ENCODE measurements at places on chromosomes 6 and 20.
A peak's percentile ranks its signal among the peaks of the same experiment; 100 is the strongest.

DNA sequence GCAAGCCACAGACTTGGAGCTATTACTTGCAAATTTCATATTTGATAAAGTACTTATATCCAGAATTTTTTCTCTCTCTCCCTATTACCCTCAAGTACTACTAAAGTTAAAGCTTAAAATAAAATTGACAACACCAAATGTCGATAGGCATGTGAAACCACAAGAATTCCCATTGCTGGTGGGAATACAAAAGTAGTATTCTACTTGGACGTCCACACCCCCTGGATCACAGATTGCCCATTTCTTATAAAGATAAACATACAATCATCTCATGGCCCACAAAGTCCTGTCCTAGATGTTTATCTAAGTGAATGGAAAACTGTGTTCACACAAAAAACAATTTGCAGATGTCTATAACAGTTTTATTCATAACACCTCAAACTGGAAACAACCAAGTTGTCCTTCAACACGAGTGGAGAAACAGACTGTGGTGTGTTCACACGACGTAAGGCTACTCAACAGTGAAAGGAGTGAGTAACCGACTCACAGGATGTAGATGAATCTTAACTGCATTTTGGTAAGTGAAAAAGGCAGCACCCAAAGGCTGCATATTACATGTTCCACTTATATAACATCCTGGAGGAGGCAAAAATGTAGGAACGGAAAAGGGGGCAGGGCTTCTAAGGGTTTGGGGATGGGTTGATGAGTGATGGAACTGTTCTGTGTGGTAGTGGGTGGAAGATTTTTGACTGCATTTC is 297.4 kb downstream of the THBS2 start:
- no peak for DNase-seq

DNA sequence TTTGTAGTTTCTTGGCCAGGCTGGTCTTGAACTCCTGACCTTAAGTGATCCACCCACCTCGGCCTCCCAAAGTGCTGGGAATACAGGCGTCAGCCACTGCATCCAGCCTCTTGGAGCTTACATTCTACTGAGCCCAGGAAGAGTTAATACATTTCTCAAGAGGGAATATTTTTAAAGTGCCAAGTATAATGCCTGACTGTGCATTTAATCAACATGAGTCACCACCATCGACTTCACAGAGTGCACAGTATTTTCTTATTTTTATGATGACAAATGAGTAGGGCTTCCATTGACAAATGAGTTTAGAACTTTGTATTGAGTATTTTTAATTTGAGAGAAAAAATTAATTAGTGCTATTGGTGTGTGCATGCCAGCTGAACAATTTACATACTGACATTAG is 72.2 kb downstream of the SASH1 start:
- DNase-seq, result no peak

GRCh38 chr6:35302604-35303241 is 5.1 kb downstream of the DEF6 start:
- peak; percentile 79 for DNase-seq

- no peak for DNase-seq
Observed at GRCh38 chr20:57908704-57909630, 199.2 kb upstream of the PMEPA1 start.

- DNase-seq, result no peak
Observed at GRCh38 chr20:60976913-60977312, 275.1 kb upstream of the CDH4 start.

- DNase-seq, result no peak
Observed at GRCh38 chr6:21459641-21460040, 133.9 kb upstream of the SOX4 start.

- no peak for DNase-seq
Observed at GRCh38 chr6:48835421-48835958, 627.6 kb downstream of the MMUT start.

DNA sequence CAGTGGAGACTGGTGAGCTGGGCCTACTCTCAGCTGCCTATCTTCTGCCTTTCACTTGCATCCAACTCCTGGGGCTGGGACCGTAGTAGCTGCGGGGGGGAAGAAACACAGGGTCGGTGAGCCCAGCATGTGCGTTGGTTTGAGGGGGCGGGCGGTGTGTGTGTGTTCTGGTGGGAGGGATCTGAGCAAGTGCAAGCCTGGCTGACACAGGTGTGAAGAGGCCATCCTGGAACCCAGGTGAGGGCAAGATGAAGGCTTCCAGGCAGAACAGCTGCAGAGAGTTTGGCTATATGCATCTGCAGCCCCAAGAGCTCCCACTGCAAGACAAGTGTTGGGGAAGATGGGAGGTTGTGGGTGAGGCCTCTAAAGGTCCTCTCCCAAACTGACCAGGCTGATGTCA is 30.6 kb downstream of the MOCS1 start:
- no peak for DNase-seq

- DNase-seq, result no peak
Observed at GRCh38 chr20:17227219-17227575, 357 bp downstream of the PCSK2 start.

- DNase-seq, result no peak
Observed at GRCh38 chr20:45861221-45862075, 4.0 kb downstream of the ZSWIM3 start.

GRCh38 chr6:72418495-72418894 is 203.4 kb upstream of the KCNQ5 start:
- no peak for DNase-seq

- DNase-seq, result no peak
Observed at GRCh38 chr6:148471624-148472159, 129.1 kb downstream of the SASH1 start.

GRCh38 chr6:75363304-75363703 is 78.7 kb upstream of the TMEM30A start:
- no peak for DNase-seq

GRCh38 chr20:3898639-3899038 is 9.5 kb downstream of the PANK2 start:
- DNase-seq, result no peak

DNA sequence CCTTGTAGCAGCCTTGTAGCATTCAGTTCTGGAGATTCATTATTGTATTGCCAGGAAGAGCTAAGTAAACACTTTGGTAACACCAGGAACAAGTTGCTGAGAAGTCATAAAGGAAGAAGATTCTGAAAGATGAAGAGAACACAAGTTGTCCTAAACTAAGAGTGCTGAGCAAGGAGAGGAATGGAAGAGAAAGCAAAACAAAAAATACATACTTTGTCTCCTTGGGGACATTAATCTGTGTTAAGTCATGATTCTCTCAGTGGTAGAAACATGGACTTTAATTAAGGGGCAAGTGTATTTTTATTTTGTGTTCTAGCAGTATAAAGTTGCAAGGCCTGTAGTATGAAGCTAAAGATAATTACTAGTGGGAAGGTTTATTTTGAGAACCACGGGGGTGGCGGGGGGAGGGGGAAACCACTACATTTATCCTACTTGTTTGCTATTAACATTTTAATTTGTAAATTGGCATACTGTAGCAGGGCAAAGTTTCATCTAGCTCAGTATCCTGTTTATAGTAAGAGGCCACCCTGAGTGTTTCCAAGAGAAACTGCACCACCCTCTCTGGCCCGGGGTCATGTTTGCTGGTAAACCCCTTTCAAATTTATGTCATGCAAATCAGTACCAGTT is 463.0 kb downstream of the CDKAL1 start:
- no peak for DNase-seq

- no peak for DNase-seq
Observed at GRCh38 chr20:57548177-57549058, 12.5 kb upstream of the PCK1 start.

- DNase-seq, result no peak
Observed at GRCh38 chr6:154509421-154510143, 903 bp downstream of the CNKSR3 start.

GRCh38 chr6:167338541-167339117 is 13.7 kb downstream of the TTLL2 start:
- no peak for DNase-seq

DNA sequence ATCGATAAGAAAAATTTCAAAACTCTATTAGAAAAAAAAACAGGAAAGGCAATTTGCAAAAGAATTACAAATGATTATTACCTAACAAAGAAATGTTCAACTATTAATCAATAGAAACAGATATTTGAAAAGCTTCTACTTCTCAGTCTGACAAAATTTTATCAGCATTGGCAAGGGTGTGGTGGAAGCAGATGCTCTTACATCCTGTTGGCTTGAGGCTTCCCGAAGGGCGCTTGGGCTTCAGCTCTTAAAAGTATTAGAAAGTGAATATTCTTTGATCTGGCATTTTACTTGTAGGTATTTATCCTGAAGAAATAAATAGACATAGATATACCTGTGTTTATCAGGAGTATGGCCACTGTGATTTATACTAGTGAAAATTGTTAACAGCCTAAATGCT is 38.7 kb downstream of the SLC35D3 start:
- DNase-seq, result no peak

GRCh38 chr6:35926509-35927215 is 5.8 kb upstream of the SRPK1 start:
- DNase-seq, result no peak

DNA sequence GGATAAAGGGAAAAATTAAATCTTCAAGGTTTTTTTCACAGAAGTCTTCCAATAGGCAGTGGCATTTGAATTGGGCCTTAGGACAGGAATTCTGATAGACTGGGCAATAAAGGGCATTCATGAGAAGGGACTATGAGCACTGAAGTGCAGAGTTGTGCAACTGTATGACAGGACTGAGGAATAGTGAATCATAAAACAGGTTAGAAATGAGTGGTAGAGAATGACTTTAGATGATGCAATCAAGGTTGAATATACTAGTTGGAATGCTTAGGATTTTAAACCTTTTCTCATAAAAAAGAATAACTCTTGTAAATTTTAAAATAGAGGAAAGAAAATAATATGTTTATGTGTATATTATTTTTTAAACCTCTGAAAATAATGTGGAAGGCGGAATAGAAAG is 944.7 kb downstream of the PHF3 start:
- DNase-seq, result no peak

- DNase-seq, result no peak
Observed at GRCh38 chr20:19045371-19045770, 167.1 kb upstream of the SLC24A3 start.

DNA sequence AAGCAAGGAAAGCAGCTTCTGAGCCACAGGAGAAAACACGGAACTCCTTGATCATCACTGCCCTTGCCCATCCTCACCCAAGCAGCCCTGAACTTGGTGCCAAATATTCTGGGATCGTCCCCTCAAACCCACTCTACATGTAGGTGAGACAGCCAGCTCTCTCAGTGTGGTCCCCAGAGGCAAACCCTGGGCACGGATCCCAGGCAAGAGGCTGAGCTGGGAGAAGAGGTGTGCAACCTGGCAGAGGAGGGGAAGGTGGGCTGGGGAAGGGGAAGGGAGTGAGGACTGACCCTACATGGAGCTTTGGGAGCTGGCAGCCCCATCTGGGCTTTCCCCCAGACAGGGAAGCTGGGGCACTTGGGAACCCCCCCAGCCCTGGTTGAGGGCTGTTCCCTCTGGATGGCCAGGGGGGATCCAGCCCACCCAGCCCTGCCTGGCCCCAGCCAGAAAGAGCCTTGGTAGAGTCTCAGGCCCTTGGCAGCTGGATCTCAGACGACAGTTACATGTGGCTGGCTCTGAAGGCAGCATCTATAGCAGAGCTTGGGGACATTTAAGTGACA is 186.2 kb upstream of the CST7 start:
- no peak for DNase-seq

GRCh38 chr6:143339223-143339622 is 111.3 kb downstream of the ADAT2 start:
- DNase-seq, result no peak

GRCh38 chr20:19428324-19428723 is 215.9 kb downstream of the SLC24A3 start:
- no peak for DNase-seq

GRCh38 chr6:93136111-93136510 is 283.2 kb downstream of the EPHA7 start:
- no peak for DNase-seq

DNA sequence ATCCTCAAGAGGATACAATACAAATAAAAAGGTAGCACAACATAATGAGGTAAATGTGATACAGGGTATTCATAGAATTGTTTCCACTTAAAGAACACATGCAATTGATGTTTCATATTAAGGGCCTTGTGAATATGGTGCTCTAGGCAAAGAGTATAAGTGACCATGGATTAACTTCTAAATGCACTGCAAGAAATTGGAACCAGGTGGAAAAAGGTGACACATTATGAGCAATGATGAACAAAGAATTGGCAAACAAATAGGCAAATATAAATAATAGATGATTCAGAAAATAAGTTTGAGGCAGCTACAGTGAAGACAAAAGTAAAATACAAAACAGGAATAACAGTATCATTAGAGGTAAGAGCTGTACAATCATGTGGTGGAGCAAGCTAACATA is 192.0 kb downstream of the GRIK2 start:
- no peak for DNase-seq

DNA sequence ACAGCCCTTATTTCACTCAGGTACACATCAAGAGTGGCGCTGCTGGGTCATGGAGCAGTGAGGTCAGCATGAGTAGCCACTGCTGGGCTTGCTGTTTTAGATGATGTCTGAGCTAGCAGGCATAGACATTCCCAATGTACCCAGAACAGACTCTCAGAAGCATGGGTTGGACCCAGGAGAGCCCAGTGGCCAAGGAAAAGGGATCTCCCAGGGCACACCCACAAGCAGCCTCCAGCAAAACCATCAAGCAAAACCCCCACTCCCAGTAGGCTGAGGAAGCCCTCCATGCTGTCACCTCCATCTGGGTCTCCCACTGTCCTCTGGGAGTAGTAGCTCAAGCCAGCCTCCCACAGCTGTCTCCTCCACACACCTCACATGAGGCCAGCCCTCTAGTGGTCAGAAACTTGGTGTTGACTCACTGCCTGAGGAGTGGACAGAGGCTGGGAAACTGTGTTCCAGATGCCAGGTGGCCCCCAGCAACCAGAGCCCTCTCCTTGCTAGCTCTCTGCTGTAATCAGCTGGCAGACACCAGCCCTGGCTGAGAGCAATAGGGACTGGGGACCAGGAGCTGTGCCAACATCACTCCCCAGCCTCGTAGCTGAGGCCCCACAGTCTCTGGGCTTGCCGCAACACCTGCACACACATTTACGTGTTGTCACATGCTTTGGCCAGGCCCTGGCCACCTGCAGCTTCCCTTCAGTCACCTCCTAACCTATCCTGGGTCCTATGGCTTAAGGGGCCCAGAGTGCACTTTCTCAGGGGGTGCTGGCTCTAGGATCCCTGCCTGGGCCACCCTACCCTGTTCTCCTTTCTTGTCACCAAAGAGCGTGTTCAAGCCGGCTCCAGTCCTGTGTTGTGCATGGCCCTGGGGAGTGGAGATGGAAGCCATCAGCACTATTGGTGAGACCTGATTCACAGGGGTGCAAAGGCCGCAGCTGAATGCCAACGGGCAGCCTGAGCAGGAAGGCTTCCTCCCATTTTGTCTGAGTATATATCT is 1.9 kb upstream of the AP5S1 start:
- no peak for DNase-seq

GRCh38 chr20:41499961-41500725 is 118.0 kb downstream of the CHD6 start:
- DNase-seq, result no peak

- DNase-seq, result no peak
Observed at GRCh38 chr6:40999569-40999968, 39.5 kb downstream of the UNC5CL start.

Measured in stimulated activated CD4-positive, alpha-beta T cell treated with anti-CD3 and anti-CD28 coated beads, TNF-alpha, amount 100 ng/mL, for 48 hours (primary cell).